ENCODE measurements at places on chromosomes 11 and 22. TPM values are rescaled to one million over a fixed set of nuclear protein-coding genes. Genes with fewer than 3 reads are reported as not detected.

MS4A2 gene
- total RNA-seq, result 3.5 TPM

NOX4 gene
- 1.2 TPM for total RNA-seq

SLC5A4 gene
- total RNA-seq, result 0.13 TPM

- DNase-seq, result no peak
These were observed 1045.1 kb downstream of the TBC1D22A start for GRCh38 chr22:47807506-47807905.

GRCh38 chr11:74551754-74552145, 40.6 kb upstream of the POLD3 start:
- DNase-seq, result no peak

GRCh38 chr11:71787098-71787823, 45.7 kb upstream of the DEFB108B start:
- DNase-seq, result peak; percentile 75

GRCh38 chr11:69080257-69080995, 31.7 kb downstream of the TPCN2 start:
- no peak for DNase-seq

DNA sequence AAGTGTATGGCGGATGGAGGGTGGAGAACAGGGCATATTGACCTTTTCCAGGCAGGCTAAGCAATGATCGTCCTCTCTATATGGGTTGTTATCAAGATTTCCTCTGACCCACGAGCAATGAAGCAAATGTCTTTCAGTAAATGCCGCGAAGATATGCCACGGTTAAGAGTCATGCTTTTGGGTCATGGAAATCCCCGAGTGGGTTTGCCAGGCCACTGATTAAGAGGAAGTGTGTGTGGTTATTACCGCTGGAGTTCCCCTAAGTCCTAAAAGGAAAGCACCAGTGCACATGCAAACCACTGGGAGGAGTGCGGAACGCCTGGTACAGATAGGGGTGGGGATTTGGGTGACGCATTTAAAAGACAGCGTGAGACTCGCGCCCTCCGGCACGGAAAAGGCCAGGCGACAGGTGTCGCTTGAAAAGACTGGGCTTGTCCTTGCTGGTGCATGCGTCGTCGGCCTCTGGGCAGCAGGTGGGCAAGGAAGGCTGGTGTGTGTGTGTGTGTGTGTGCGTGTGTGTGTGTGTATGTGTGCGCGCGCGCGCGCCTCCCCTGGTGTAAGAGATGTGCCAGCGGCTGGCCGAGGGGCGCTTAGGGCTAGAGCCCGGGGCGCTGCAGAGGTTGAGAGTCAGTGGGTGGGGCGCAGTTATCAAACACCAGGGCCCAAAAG, at the start of gene BIRC3:
Gene BIRC3, plus strand, starts transcription at position 386 of the 669 bp plus-strand sequence. CDS start 7,026 bp downstream, outside the sequence.
- DNase-seq, result peak; percentile 96

CNIH2 gene
- 1.0 TPM for total RNA-seq

PRMT3 gene
- total RNA-seq, result 11.6 TPM

GRCh38 chr11:15806217-15806616, 550.1 kb downstream of the SOX6 start:
- DNase-seq, result no peak

ARHGAP42 gene
- total RNA-seq, result 18.8 TPM

- no peak for DNase-seq
These were observed 154.7 kb downstream of the BLID start for GRCh38 chr11:121961321-121961801.

DNA sequence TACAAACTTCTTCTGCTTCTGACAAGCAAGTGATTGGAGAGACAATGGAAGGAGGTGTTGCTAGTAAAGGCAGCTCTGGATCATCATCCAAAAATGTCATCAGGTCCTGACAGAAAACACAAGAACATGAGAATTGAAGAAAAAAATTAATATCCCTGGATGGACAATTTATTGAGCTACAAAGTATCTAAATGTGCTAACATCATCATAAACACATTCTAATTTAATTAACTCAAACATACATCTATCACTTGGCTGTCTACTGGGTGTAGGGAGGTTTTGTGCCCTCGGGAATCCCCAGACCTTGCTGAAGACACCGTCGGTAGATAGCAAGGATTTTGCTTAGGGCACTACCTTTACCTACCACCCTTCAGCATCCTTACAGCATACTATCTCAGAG, 72.6 kb downstream of the ENTHD1 start:
- no peak for DNase-seq

DNA sequence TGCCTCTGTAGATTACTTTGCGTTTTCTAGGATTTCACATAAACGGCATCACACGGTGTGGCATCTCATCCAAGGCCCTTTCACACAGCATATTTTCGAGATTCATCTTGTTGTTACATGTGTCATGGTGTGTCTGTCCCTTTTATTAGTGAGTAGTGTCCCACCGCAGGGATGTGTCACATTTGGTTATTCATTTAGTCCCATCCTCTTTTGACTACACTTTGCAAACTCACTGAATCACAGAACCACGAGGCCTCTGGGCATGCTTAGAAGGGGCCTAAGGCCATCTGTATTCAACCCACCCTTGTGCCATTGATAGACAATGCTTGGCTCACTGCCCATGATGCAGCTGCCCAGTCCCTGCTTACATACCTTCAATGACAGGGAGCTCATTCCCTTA, 4.2 kb upstream of the RAC2 start:
- peak; percentile 2 for DNase-seq

DNA sequence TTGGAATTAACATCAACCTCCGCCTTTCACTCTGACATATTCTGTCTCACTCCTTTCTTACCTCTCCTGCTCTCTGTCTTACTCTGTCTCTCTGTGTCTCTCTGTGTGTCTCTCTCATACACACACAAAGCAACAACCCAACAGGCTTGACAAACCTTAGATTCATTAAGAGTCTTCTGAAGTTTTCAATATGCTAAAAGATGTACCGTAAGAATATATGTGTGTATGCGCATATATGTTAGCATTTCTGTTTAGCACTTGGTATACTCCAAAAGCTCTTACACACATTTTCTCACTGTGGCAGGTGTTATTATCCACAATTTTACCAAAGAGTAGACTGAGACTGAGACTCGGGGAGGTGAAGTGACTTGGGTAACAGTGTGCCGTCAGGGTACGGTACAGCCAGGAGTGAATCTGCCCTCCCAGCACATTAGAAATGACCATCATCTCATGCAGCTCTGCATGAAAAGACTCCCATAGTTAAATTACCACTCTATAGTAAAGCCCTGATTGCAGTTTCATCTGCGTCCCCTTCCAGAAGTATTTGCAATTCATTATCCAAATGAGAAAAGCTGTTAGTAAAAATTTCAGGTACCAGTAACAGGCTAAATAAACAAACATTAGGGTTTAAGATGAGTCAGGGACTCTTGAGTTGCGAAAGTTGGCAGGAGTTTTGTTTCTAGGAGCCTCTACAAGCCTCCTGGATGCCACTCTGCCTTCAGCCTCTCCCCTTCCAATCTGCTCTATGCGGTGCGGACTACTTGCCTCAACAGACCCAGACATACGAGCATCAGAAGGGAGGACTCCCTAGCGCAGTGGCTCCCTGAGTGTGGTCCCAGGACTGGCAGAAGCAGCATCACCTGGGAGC, 195.2 kb upstream of the TMEM45B start:
- DNase-seq, result no peak

SYT8 gene
- 0.98 TPM for total RNA-seq

GRCh38 chr11:12838463-12839123, 164.4 kb downstream of the TEAD1 start:
- DNase-seq, result no peak

DTX4 gene
- 95.7 TPM for total RNA-seq

DNA sequence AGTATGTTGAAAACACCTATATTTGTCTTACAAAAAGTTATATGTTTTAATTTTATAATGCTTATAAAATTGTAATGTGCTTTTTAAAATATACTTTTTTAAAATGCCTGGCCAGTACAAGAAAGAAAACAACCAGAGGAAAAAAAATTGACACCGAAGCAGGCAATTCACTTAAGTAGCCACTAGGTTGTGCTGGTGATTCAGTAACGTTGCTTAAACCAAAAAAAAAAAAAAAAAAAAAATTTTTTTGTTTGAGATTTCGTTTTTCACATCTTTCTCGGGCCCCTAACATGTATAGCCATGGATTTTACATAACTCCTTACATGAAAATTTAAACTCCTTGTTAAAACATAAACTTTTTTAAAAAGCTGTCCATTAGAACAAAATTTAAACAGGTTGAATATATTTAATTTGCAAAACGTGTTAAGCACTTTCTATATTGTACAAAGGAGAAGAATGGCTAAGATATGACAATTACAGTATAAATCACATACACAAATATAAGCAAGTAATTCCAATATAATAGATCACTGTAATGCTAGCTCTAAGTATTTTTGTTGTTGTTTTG, 9.2 kb downstream of the OR8B4 start:
- DNase-seq, result peak; percentile 2

DNA sequence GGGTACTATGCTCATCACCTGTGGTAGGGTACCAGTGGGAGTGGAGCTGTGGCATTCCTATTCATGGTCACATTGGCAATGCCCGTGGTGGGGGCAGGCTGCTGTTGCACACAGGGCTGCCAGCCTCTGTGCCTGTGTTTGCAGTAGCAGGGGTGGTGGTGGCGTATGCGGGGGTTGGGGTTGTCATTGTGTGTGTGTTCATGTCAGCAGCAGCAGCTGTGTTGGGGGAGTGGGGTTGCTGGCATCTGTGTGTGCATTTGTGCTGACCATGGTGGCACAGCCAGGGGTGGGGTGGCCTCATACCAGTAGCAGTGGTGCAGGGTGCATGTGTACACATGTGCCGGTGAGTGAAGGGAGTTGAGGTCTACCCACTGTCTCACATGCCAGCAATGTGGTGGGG, 34.4 kb downstream of the TMEM225 start:
- no peak for DNase-seq

SLC22A9 gene
- not detected for total RNA-seq

OR10W1 gene
- total RNA-seq, result not detected

GRCh38 chr11:72013765-72014711, 15.3 kb downstream of the IL18BP start:
- DNase-seq, result no peak

GRCh38 chr11:37505406-37505805, 907.4 kb upstream of the RAG2 start:
- no peak for DNase-seq

GRCh38 chr11:2419638-2420501, 19.3 kb downstream of the TSSC4 start:
- peak; percentile 77 for DNase-seq

PHETA2 gene
- 13.0 TPM for total RNA-seq

GRCh38 chr11:36296884-36297543, 926 bp downstream of the PRR5L start:
- peak; percentile 56 for DNase-seq

- no peak for DNase-seq
These were observed 3.6 kb upstream of the KAT5 start for GRCh38 chr11:65708451-65708850.

DUSP8 gene
- total RNA-seq, result 28.2 TPM

IFITM1 gene
- total RNA-seq, result 87.3 TPM

PDGFD gene
- total RNA-seq, result 3.4 TPM

DNA sequence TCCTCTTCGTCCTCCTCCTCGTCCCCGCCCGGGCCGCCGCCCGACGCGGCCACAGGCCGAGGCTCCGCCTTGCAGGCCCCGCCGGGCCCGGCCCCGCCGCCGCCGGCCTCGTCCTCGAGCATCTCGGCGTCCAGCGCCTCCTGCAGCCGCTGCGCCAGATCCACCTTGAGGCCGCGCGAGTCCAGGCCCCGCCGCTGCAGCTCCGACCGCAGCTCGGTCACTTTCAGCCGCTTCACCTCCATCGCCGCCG, 417 bp downstream of the HNRNPUL2 start:
- DNase-seq, result no peak

LDLRAD3 gene
- 8.1 TPM for total RNA-seq

- no peak for DNase-seq
These were observed 1.5 kb downstream of the CCDC90B start for GRCh38 chr11:83284501-83285150.

DNA sequence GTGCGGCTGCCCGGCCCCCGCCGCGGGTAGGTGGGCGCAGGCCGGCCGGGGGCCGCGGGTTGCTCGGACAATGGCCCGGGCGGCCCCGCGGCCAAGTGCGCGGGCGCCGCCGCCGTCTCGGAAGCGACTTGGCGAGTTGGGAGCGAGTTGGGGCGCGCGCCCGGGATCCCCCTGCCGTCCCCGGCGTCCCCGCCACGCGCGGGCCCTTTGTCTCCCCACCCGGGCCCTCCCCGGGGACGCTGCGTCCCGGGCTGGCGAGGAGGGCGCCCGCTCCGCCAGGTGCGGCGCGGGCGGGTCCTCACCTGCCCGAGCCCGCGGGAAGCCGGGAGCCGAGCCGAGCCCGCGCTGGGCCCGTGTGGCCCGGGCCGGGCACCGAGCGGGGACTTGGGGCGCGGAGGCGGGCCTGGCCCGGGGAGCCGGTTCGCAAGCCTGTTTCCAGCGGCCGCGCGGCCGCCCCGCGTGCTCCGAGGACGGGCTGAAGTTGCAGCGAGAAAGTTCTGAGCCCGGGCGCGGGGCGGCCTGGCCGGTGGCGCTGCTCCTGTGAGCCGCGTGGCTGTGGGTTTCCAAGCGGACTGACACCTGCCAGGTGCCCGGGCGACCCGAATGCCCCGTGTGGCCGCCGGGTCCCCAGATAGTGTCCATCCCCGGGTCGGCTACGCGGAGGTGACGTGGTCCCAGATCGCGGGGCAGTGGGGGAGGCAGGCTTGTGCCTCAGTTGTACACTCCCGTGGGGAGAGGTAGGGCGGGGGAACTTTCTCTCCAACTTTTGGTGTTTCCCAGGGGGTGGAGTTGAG, 586 bp downstream of the LRP5 start:
- peak; percentile 58 for DNase-seq

GRM5 gene
- not detected for total RNA-seq

KRTAP5-2 gene
- not detected for total RNA-seq

- DNase-seq, result peak; percentile 15
These were observed 2.8 kb downstream of the CTSW start for GRCh38 chr11:65882120-65883057.

DNA sequence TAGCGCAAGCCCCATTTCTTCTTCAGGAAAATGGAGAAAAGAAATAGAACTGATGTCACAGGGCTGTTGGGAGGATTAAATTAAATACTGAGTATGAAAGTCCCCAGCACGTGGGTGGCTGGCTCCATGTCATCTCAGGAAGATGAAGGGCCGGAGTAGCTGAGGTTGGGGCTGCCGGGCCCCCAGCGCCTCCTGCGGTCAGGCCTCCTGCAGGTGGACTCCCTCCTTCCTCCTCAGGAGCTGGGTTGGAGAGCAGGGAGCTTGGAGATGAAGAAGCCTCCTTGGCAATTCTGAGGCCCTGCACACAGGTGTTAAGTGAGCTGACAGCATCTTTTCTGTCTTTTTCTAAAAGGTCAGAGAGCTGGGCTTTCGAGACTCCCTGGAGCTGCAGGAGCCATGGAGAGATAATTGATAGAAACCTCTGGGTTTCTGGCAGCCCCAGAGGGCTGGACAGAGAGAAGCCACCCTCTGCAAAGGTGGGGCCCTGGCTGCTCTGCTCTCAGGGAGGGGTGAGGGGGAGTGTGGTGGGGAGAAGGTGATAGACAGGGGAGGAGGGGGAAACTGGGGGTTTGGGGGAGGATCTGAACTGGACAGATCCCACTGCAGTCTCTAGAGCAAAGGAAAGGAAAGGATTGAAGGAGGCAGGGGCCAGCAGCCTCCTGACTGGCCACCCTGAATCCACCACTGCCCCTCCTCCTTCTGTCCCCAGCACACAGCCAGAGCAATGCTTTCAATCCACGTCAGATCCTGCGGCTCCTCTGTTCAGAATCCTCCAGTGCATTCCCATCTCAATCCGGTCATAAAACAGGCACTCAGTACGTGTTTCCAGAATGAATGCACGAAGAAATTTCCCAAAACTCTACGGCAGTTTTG, 210.8 kb downstream of the CEP164 start:
- no peak for DNase-seq

Measured in mucosa of descending colon (tissue), 3 donors.